ENCODE measurements at places on chromosomes 3 and 15.

DNA sequence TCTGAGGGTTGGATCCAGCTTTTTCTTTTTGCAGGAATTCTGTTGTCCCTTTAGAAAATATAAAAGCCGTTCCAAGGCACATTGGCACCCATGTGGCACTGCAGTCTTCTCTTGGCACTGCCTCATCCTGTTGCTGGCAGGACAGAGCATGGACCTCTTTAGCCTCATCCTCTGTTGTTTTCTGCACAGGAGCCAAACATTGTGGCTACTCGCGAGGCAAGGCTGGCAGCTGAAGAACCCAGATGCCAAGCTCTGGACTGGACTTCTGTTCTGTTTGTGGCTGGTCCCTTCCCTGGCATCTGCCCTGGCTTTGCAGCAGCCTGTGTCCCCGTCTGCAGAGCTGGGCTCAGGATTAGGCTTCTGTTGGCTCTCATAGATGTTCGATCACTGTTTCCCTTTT, 224.7 kb upstream of the TBC1D5 start:
- DNase-seq: no peak

DNA sequence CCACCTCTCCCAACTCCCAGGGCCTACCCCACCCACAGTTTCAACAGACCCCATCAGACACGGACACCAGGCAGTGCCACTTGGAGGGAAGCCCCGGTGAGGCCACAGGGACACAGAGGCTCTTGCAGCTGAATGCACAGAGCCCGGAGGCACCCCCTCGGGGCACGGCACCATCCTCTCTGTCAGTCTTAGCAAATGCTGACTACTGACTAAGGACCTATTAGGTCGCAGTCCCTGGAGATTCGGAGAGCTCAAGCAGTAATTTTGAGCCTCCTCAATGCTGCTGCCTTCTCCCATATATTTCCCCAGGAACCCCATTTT, 79.9 kb downstream of the VGLL4 start:
- no peak for DNase-seq

GRCh38 chr15:57537072-57537471, 54.6 kb upstream of the MYZAP start:
- peak; percentile 85 for DNase-seq

- DNase-seq: no peak
These were observed 922.2 kb downstream of the TBL1XR1 start for GRCh38 chr3:176275113-176275512.

DNA sequence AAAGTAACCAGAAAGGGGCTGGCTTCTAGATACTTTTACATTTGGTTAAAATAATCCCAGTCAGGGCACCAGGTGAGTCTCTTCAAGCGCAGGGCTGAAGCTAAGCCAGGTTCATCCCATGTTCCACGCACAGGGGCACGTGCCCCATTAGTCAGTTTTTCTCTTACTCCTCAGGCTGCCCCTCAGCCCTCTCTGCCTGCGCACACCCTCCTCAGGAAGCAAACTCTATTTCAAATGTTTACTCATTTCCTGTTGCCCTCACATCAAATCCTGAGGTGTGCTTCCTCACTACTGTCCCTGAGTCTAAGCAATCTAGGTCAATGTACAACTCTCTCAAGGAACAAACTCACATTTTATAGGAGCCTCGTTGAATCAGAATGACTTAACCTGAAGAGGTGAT, 48.5 kb downstream of the THBS1 start:
- DNase-seq: no peak

GRCh38 chr3:178479446-178479845, 56.8 kb upstream of the KCNMB2 start:
- DNase-seq: no peak

All from endodermal cell (in vitro differentiated cells).